ENCODE measurements at places on chromosomes 7 and 10. TPM values are rescaled to one million over a fixed set of nuclear protein-coding genes. Genes with fewer than 3 reads are reported as not detected.

DNA sequence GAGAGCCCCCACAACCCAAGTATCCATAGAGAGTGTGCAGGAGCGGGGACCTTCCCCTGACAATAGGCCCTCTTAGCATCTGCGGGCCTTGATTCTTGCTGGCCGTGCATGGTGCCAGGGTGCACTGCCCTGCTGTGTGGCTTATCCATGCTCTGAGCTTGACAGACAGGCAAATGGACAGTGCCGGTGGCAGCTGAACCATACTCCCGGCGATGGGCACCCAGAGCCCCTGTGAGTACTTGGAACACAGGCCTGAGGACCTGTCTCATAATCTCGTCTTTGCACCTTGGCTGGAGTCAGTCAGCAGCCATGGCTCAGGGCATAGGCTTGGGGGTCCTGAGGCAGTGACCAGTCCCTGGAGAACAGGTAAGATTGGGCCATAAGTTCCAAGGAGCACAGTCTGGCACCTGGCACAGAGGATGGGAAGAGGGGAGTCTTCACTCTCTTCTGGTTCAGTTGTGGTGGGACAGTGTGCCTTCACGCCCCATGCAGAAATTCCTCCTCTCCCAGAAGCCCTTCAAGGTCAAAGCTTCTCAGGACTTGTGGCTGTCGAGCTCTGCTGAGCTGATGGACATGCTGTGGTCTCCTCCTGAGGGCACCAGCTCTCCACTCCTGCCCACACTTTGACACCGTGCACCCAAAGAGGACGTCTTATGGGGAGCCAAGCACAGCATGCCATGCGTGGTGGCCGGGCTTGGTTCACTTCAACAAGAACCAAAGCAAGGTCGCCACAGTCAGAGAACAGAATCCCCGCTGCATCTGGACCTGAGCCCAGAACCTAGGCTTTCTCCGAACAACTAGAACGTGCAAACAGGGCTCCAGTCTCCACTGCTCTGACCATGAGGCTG, 59.4 kb upstream of the CAMK2B start:
- DNase-seq = peak; percentile 41
- no peak overlapping the region for H3K27ac ChIP-seq
- peaks cover 18% of the 10 kb centered on the region for H3K36me3 ChIP-seq
- H3K4me1 ChIP-seq = no peaks in the 10 kb centered on the region
- H3K27me3 ChIP-seq = no peaks in the 10 kb centered on the region

GRCh38 chr7:31500656-31501055, 13.2 kb upstream of the ITPRID1 start:
- H3K27ac ChIP-seq = no peak overlapping the region
- H3K36me3 ChIP-seq = no peaks in the 10 kb centered on the region
- no peak overlapping the region for H3K4me3 ChIP-seq

Gene SVOPL
- not detected for total RNA-seq

DNA sequence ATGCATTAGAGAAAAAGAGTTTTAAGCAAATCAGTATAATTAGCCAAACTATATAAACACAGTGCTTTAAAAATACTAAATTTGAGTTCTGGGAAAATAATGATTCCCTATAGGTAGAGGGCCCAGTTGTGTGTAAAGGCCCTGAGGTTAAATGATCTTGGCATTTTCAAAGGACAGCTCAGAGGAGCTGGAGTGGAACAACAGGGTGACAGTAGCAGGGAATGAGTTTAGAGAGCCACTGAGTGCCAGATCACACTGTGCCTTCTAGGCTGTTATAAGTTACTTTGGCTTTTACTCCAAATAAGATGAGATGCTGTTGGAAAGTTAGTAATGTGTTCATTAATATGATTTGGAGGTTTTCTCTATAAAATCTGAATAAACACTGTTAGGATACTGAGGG, 34.6 kb downstream of the VWDE start:
- H3K27me3 ChIP-seq = no peaks in the 10 kb centered on the region
- DNase-seq = no peak
- no peaks in the 10 kb centered on the region for H3K36me3 ChIP-seq
- no peak overlapping the region for H3K27ac ChIP-seq
- H3K4me1 ChIP-seq = no peaks in the 10 kb centered on the region
- H3K4me3 ChIP-seq = no peak overlapping the region

Gene FAM241B
- total RNA-seq = 3.5 TPM

- peaks cover 13% of the 10 kb centered on the region for H3K4me1 ChIP-seq
- no peak overlapping the region for H3K27ac ChIP-seq
- H3K27me3 ChIP-seq = no peaks in the 10 kb centered on the region
- peak; percentile 35 for DNase-seq
- H3K4me3 ChIP-seq = peak overlapping the region; percentile 26
Measured at GRCh38 chr10:17453373-17454091, 863 bp downstream of the ST8SIA6 start.

Gene TSPAN12
- total RNA-seq = 53.7 TPM

Gene ZNF736
- total RNA-seq = 29.0 TPM

Gene ARHGEF35
- total RNA-seq = 69.1 TPM

Gene SPDYE2B
- total RNA-seq = not detected

Data from thyroid gland (tissue), 4 donors.